HFFc6 (cell line): ENCODE measurements at places on chromosomes 7 and 10. TPM values are rescaled to one million over a fixed set of nuclear protein-coding genes. Genes with fewer than 3 reads are reported as not detected.

DNA sequence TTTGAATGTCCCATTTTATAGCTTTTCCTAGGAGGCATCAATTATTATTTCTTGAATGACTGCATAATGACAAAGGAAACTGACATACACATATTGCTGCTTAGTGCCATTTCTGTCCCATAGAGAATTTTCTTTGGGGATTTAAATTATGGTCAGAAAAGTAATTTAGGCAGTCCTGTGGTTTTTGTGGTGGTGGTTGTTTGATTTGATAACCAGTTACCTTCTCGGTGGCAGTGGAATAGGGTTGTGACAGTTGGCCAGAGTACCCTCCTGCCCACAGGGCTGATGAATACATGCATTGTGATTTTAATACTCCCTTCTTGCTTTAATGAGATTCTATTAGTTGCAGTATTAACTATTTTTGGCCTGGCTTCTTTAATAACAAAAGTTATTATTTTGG, 6.6 kb upstream of the SGCE start:
- DNase-seq: no peak
- H3K27ac ChIP-seq: no peak overlapping the region
- peaks cover 5% of the 10 kb centered on the region; the same call in 1 of the 2 replicates for H3K36me3 ChIP-seq
- no peak overlapping the region for H3K4me3 ChIP-seq
- H3K4me1 ChIP-seq: no peaks in the 10 kb centered on the region

- H3K27ac ChIP-seq: no peak overlapping the region
- no peak for DNase-seq
- H3K27me3 ChIP-seq: peaks cover 2% of the 10 kb centered on the region; the same call in 1 of the 2 replicates
- H3K36me3 ChIP-seq: no peaks in the 10 kb centered on the region
- no peak overlapping the region for H3K4me3 ChIP-seq
Observed at GRCh38 chr10:75600833-75601232, 169.4 kb downstream of the LRMDA start.

DNA sequence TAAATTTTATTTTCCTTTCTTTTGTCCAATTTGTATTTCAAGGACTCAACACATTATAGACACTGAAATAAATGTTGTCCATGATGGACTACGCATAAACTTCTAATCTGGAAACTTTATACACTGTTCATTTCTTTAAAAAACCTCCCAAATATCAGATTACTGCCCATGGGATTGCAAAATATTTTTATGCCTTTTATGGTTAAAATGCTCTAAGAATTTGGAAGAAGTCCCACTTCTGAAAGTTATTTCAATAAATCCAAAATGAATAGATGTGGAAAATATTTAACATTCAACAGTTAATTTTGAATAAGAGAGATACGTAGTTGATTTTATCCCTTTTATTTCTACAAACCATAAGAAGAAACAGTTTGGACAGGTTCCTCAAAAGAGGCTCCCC, 46.1 kb downstream of the CABCOCO1 start:
- H3K27me3 ChIP-seq: peaks cover 4% of the 10 kb centered on the region
- H3K4me1 ChIP-seq: no peaks in the 10 kb centered on the region
- no peak for DNase-seq
- H3K36me3 ChIP-seq: no peaks in the 10 kb centered on the region
- H3K4me3 ChIP-seq: no peak overlapping the region
- no peak overlapping the region for H3K27ac ChIP-seq

DNA sequence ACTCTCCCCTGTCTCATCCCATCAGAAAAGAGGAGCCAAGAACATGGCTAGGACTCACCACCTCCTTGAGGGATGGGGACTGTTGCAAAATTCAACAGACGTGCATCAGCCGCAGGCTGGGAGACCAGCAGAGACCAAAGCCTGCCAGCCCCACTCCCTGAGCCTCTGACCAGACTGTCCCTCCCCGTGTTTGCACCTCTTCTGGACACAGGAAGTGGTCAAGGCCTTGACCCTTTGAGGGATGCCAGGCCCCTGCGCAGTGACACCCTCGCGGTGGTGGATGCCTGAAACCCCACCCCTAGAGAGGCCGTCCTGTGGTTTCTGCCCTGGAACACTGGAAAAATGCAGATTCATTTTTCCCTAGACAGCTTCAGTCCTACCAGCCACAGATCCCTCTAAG, 128.4 kb upstream of the TCF7L2 start:
- peaks cover 5% of the 10 kb centered on the region; the same call in 1 of the 2 replicates for H3K4me1 ChIP-seq
- H3K4me3 ChIP-seq: no peak overlapping the region
- DNase-seq: no peak
- H3K27ac ChIP-seq: no peak overlapping the region

DNA sequence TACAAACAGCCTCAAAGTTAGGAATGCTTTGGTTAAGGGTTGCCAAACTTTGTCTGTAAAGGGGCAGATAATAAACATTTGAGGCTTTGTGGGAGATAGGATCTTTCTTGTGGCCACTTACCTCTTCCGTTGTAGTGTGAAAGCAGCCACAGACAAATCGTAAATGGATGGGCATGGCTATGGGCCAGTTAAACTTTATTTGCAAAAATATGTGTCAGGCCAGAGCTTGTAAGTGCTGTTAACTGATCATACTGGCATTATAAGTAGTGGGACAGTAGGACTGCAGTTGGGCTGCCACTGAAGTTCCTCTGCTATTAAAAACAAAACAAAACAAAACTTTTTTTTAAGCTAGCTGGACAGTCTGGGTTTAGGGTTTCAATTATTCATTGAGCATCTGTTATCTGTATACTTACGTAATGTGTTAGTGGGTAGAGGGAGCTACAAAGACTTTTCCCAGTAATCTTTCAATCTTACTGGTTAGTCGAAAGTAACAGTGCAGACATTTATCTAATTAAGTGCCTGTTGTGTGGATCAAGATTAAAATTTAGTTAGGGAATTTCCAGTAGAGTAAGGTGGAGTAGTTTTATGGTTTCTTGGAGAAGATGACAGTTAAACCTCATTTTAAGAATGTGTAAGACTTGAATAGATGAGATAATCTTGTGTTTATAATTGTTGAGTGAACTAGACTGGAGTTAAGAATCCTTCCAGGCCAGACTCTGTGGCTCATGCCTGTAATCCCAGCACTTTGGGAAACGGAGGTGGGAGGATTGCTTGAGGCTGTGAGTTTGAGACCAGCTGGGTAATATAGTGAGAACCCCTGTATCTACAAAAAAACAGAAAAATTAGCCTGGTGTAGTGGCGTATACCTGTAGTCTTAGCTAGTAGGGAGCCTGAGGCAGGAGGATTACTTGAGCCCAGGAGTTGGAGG, 100.1 kb downstream of the BTRC start:
- H3K27ac ChIP-seq: no peak overlapping the region
- no peak overlapping the region for H3K4me3 ChIP-seq
- H3K4me1 ChIP-seq: peaks cover 10% of the 10 kb centered on the region
- no peaks in the 10 kb centered on the region for H3K27me3 ChIP-seq
- peak; percentile 9 for DNase-seq

GRCh38 chr7:34155220-34155908, 250.0 kb downstream of the BMPER start:
- peaks cover 48% of the 10 kb centered on the region for H3K4me1 ChIP-seq
- no peaks in the 10 kb centered on the region; the same call in 1 of the 2 replicates for H3K27me3 ChIP-seq
- H3K4me3 ChIP-seq: peak overlapping the region; percentile 50
- H3K27ac ChIP-seq: peak overlapping the region; percentile 93
- H3K36me3 ChIP-seq: peaks cover 12% of the 10 kb centered on the region
- peak; percentile 88 for DNase-seq

- no peak overlapping the region for H3K27ac ChIP-seq
- H3K36me3 ChIP-seq: peaks cover 7% of the 10 kb centered on the region; the same call in 1 of the 2 replicates
- H3K27me3 ChIP-seq: peaks cover 56% of the 10 kb centered on the region
- H3K4me1 ChIP-seq: peaks cover 21% of the 10 kb centered on the region
- DNase-seq: no peak
Observed at GRCh38 chr10:102408728-102409603, 9.6 kb downstream of the PSD start.

- H3K27ac ChIP-seq: no peak overlapping the region
- H3K27me3 ChIP-seq: no peaks in the 10 kb centered on the region
- no peaks in the 10 kb centered on the region for H3K36me3 ChIP-seq
- DNase-seq: no peak
- peaks cover 4% of the 10 kb centered on the region; the same call in 1 of the 2 replicates for H3K4me1 ChIP-seq
Observed at GRCh38 chr7:96637522-96637921, 72.1 kb downstream of the SEM1 start.

DNA sequence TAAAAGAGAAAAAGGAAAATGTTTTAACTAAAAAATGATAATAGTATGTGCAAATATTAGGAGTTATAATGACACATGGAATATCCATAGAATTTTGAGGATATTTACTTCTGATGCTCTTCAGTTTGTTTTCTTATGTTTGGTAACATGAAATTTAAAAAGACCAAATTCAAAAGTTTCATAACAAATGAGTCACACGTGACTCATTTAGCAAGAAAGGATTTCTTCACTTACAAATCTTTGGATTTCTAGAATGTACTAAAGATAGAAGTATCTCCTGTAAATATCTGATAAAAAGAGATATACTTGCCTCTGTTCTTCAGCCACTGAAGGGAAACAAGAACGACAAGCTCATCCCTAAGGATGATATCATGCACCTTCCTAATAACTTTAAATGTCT, 774.5 kb upstream of the LRRTM3 start:
- no peak overlapping the region for H3K4me3 ChIP-seq
- no peaks in the 10 kb centered on the region for H3K4me1 ChIP-seq
- no peaks in the 10 kb centered on the region for H3K27me3 ChIP-seq
- no peak overlapping the region for H3K27ac ChIP-seq
- DNase-seq: no peak

GRCh38 chr7:123819001-123819400, 26.0 kb upstream of the HYAL4 start:
- H3K36me3 ChIP-seq: no peaks in the 10 kb centered on the region
- H3K4me1 ChIP-seq: no peaks in the 10 kb centered on the region
- H3K4me3 ChIP-seq: no peak overlapping the region
- DNase-seq: no peak
- no peak overlapping the region for H3K27ac ChIP-seq

DNA sequence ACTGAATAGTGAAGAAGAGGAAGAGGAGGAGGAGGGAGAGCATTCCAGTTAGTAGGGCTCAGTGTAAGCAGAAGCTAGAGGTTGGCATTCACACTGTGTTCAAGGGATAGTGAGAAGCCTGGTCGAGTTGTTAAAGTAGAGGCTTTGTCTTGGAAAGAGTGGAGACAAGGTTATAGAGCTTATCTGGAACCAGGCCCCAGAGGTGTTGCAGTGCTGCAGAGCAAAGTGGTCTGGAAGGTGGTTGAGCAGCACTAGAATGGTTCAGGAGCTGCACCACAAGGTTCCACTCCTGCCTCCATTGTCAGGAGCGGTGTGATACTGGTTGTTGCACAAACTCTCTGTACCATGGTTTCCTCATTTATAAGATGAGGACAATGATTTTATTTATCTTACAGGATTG, 8.8 kb upstream of the PCGF5 start:
- H3K4me3 ChIP-seq: no peak overlapping the region
- no peak for DNase-seq
- no peaks in the 10 kb centered on the region for H3K36me3 ChIP-seq
- no peaks in the 10 kb centered on the region; the same call in 1 of the 2 replicates for H3K27me3 ChIP-seq
- no peak overlapping the region for H3K27ac ChIP-seq
- H3K4me1 ChIP-seq: peaks cover 8% of the 10 kb centered on the region; the same call in 1 of the 2 replicates

- no peak overlapping the region for H3K27ac ChIP-seq
- peaks cover 13% of the 10 kb centered on the region for H3K27me3 ChIP-seq
- H3K4me3 ChIP-seq: no peak overlapping the region
- DNase-seq: peak; percentile 35
- no peaks in the 10 kb centered on the region for H3K4me1 ChIP-seq
Observed at GRCh38 chr10:36880898-36881297, 244.5 kb upstream of the ANKRD30A start.

DNA sequence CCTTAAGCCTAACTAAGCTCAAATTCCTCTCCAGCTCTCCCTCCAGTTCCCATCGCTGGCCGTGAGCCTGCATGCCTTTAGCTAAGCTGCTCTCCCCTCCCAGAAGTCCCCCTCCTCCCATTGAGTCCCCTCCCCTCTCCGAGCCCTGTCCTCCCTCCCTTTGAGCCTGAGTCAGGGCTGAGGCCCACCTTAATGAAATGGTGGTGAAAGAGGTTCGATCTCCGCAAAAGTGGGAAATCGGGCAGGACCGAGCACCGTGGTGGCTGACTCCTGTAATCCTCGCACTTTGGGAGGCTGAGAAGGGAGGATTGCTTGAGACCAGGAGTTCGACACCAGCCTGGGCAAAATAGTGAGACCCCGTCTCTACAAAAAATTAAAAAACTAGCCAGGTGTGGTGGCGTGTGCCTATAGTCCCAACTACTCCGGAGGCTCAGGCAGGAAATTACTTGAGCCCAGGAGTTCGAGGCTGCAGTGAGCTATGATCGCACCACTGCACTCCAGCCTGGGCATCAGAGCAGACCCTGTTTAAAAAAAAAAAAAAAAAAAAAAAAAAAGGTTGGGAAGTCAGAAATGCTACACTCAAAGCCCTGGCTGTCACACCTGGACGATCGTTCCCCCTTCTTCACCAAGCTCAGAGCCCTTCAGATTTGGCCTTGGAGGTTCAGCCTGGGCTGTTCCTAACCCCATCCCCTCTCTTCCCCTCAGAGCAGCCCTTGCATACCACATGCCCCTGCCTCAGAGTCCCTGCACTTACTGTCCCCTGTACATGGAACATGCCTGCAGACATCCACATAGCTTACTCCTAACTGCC, 995 bp upstream of the CLDN3 start:
- H3K27ac ChIP-seq: no peak overlapping the region
- no peak for DNase-seq
- no peaks in the 10 kb centered on the region; the same call in 1 of the 2 replicates for H3K36me3 ChIP-seq
- H3K4me1 ChIP-seq: peaks cover 16% of the 10 kb centered on the region
- peaks cover 22% of the 10 kb centered on the region for H3K27me3 ChIP-seq

DNA sequence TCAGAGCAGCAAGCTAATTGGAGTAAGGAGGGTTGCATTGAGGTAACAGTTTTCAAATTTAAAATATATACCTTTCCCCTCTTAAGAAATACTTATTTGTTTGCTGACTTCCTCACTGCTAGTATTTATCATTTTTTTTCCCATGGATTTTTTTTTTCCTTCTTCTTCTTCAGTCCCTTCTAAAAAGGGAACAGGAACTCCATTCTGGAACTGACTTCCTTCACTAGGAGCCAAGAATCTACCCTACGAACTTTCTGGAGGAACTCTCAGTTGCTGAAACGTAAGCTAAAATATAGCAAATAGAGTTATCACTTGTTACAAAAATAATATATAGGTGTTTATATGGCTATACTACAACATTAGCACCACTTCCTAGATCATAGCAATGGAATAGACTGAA, 95.4 kb downstream of the HGF start:
- no peak for DNase-seq
- no peak overlapping the region for H3K27ac ChIP-seq
- H3K4me1 ChIP-seq: peaks cover 15% of the 10 kb centered on the region
- H3K4me3 ChIP-seq: no peak overlapping the region

DNA sequence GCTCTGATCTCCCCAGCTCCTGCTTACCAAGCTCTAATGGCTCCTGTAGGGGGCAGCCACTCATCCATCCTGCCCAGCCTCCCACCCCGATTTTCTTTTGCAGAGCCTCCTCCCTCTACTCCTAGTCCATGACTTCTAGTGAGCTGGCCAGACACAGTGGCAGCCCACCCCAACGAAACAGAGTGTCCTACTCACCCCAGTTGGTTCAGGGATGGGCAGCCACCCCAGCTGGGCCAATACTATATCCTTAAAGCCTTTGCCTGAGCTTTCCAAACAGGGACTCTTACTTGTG, 77.1 kb downstream of the GRID1 start:
- H3K4me1 ChIP-seq: no peaks in the 10 kb centered on the region
- no peak overlapping the region for H3K4me3 ChIP-seq
- H3K36me3 ChIP-seq: no peaks in the 10 kb centered on the region
- no peak for DNase-seq
- H3K27ac ChIP-seq: no peak overlapping the region
- H3K27me3 ChIP-seq: peaks cover 3% of the 10 kb centered on the region; the same call in 1 of the 2 replicates

Gene STEAP1B
- total RNA-seq: 36.6 to 86.7 TPM (median 59.2 TPM) in 3 replicates

Gene LGI1
- not detected in 3 replicates for total RNA-seq

Gene PRTFDC1
- 14.0 to 32.0 TPM (median 14.5 TPM) in 3 replicates for total RNA-seq

Gene SUPV3L1
- total RNA-seq: 26.4 to 33.1 TPM (median 29.3 TPM) in 3 replicates

Gene SPAM1
- total RNA-seq: not detected in 3 replicates

Gene TMEM139
- 0.25 TPM in 1 of 3 replicates, not detected in the others for total RNA-seq

Gene SLC18A3
- not detected in 3 replicates for total RNA-seq

Gene LRGUK
- total RNA-seq: 0.09 TPM in 1 of 3 replicates, not detected in the others
